Erythroblast (primary cell): ENCODE measurements at places on chromosomes 6 and 20.

GRCh38 chr6:16236631-16237199, 1.7 kb upstream of the GMPR start:
- peak; percentile 90 for DNase-seq

DNA sequence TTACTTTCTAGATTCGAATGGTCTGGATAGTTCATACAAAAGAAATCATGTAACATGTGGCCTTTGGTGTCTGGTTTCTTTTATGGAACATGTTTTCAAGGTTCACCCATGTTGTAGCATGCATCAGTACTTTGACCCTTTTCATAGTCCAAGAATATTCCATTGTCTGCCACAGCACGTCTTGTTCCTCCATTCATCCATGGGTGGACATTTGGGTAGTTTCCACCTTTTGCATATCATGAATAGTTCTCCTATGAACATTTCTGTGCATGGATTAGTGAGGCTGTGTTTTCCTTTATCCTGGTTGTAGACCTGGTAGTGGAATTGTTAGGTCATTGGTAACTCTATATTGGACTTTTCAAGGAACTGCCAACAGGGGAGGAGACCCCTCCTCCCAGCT, 31.7 kb downstream of the GSTA3 start:
- no peak for DNase-seq

DNA sequence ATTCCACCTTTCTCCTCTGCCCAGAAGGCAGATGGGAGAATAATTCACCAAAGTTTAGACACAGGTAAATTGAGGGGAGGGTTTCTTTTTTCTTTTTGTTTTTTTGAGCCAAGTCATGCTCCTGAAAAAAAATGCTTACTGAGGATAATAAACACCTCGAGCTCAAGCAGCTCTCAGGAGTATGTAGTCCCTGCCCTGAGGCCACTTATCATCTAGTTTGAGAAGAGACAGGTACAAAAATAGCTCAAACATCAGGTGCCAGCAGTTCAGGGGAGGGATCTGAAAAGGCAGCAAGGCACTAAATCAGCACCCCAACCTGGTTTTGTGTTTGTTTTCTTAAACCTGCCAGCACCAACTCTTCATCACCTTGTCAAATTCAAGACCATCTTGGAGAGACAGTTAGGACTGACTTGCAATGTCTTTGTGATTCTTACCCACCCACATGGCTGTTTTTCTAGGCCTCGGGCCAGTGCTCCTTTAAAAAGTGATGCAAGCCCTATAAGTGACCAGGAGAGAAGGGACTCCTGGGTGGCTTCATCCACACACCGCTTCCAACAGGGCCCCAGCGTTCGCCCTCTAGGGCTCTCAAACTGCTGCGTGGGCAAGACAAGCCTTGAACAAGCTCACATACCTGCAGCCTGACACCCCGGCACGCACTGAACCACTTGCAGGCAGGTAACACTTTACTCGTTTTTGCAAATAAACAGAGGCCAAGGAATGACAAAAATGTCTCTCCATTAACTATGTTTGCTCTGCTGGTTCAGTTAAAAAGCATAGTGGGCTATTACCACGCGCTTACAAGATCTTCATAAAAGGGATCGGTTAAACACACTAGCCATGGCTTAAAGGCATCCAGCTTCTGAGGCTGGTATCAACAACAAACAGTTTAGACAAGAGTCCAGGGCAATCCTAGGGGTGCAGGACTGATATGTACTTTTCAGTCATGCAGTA, 13.9 kb downstream of the JAG1 start:
- DNase-seq, result no peak

DNA sequence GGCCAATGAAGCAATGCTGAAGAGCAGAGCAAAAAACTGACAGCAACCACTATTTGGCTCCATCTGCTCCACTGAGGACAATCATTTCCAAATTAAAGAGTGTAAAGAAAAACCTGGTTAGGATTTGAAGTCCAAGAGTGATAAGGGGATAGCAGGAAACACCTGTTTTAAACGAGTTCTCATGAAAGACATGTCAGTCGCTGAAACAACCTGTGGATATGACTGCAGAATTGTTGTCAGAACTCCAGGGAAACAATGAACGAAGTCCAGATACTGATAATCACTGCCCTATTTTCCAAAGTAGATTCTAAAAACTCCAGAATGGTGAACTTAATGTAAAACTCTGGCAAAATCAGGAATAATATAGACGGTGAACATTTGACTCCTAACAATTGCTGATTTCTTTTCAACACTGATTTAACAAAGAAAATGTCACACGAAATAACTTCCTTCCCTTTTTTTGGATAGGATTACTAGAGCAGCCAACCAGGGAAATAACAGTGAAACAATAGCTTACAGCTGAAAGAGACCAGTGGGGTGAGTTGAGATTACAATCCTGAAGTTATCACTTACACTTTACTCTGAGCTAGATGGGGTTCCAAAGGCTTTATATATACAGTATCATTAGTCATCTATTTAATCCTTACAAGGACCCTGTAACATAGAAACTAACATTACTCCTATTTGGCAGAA, 83.7 kb downstream of the ELOVL5 start:
- no peak for DNase-seq

- no peak for DNase-seq
Observed at GRCh38 chr6:43103253-43103876, 27.3 kb downstream of the PTK7 start.

GRCh38 chr6:109877028-109878004, 100.8 kb upstream of the GPR6 start:
- no peak for DNase-seq

DNA sequence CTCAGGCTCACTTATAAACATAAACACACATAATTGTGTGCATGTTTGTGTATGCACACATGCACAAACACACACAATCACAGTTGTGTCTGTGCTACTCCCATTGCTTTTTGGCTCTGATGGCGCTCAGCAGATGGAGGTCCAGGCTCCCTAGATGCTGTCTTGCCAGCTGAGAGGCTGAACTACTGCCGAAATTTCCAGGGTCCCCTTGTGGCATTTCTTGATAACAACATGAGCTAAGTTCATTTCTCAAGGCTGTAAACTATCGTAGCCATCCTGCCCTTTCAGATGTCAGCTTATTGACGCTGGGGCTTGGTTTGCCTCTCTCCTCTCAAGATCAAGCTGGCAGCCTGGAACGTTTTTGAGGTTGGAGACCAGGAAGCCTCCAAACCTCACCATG, 313.9 kb upstream of the RNF24 start:
- DNase-seq, result peak; percentile 5

DNA sequence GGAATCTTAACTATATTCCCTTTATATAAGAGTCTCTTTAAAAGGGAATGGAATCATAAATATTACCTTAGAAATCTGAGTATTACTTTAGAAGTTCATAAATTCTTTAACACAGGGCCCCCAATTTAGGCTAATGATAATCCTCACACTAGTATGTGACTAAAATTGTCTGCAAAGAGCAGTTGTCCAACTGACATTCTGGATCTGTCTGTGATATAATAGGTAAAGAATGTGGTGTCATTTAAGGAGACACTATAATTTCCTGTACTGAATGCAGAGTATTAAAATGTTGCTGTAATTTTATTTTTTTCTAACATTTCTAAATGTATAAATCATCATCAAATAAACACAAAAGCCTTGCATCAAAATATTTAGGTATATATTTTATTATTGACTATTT, 128.5 kb upstream of the DST start:
- DNase-seq, result no peak

DNA sequence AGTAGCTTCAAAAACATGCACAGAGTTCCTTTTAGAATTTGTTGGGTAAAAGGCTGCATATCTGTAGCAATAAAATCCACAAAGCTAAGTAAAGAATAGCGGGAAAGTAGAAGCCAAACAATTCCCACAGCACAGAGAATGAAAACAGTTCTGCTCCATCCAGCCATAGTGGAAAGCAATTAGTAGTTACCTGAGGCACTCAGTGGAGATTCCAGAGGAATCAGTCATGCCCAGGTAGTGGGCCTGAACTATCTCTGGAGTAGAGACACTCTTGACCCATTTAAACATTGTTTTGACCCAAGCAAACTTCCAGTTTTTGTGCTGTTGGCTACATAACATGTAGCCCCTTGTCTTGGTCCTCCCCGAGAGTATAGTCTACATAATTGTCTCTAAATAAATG, 559.5 kb upstream of the PTCHD4 start:
- DNase-seq, result no peak

DNA sequence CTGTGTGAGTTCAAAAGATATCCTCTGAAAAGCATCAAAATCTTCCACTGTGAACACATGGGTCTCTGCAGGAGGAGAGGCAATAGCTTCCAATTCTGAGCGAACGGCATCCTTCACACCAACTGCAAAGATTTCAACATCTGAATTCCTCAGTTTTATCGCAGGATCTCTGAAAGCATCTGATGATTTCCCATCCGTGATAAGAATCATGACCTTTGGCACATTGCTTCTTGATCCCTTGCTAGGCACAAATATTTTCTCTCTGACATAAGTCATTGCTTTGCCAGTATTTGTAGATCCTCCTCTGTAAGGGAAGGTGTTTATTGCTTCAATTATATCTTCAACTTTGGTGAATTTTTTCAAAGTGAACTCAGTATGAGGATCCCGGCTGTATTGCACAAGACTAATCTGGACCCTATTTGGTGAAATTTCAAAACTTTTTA, 22.7 kb downstream of the COL12A1 start:
- DNase-seq, result no peak

GRCh38 chr6:144957236-144957937, 672.3 kb downstream of the UTRN start:
- DNase-seq, result no peak

DNA sequence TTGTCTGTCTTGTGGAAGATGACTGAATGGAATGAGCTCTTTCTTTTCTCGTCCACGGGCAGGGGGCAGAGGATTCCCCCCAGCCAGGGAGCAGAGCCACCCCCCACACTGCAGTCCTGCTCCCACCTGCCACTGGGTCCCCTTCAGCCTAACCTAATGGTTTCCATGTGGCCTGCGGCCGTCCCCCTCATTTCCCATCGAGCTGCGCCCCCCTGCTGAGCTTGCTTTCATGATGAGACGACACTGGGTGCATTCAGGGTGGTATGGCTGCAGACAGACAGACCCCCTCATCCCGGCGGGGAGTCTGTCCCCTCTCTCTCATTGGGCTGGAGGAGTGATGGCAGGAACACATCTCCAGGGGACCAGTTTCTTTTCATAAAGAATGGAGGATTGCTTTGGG, 140.8 kb downstream of the DTNBP1 start:
- no peak for DNase-seq

GRCh38 chr6:168457653-168457934, 16.6 kb downstream of the SMOC2 start:
- DNase-seq, result no peak

DNA sequence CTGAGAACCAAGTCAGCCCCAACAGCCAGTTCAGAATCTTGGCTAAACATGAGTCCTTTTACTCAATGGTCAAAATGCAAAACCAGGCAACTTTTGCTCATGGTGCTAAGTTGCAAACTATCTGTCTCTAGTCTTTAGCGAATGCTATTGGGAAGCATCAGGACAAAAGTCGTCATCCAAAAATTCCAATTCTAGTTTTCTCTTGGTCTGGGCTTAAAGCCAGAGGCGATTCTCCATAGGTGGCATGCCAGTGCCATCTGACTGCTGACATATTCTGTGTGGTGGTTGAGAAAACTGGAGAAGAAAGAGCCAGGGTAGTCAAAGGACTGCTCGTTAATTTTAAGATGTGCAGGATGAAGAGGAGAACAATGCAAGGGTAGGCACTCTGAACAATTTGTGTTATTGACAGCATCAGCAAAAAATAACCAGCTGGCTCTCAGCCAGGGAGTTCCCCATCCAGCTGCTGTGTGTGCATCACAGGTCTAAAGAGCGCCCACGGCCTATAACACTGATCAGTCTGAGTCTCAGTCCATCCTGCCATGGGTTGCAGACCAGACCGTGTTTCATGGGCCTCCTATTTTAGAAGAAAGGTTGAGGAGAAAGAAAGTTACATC, 313.6 kb downstream of the ALDH8A1 start:
- no peak for DNase-seq

- no peak for DNase-seq
Observed at GRCh38 chr6:9487128-9487527, 927.7 kb downstream of the TFAP2A start.
